Amniotic epithelial cell (primary cell): ENCODE measurements at places on chromosomes 16 and 17.

DNA sequence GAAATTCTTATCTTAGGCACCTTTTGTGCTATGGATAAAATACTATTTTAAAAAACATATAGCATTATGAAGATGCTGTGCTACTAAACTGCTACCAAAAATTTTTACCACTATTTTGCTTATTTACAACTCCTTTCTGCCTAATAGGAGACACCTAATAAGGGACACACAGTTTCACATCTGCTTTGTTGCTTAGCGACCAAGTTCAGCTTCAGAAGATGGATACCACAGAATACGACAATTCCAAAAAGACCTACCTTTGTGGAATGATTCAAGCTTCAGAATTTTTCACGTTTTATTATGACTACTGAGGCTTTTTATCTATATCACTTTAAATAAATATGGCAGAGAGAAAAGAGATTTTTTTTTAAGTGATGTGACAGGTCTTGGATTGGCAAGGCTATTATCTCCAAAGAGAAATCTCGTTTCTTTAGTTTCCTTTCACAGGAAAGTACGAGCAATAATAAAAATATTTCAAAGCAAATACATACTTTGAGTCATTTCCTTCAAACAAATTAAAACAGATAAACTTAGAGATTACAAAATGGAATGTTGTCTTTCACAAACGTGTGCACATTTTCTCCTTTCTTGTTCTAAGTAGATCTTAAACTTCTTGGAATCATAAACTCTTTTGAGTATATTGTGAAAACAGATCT lies 35.4 kb downstream of the SPAG9 start:
- peak; percentile 68 for DNase-seq

GRCh38 chr17:64004903-64005733 lies 7.0 kb downstream of the PRR29 start:
- DNase-seq: no peak

DNA sequence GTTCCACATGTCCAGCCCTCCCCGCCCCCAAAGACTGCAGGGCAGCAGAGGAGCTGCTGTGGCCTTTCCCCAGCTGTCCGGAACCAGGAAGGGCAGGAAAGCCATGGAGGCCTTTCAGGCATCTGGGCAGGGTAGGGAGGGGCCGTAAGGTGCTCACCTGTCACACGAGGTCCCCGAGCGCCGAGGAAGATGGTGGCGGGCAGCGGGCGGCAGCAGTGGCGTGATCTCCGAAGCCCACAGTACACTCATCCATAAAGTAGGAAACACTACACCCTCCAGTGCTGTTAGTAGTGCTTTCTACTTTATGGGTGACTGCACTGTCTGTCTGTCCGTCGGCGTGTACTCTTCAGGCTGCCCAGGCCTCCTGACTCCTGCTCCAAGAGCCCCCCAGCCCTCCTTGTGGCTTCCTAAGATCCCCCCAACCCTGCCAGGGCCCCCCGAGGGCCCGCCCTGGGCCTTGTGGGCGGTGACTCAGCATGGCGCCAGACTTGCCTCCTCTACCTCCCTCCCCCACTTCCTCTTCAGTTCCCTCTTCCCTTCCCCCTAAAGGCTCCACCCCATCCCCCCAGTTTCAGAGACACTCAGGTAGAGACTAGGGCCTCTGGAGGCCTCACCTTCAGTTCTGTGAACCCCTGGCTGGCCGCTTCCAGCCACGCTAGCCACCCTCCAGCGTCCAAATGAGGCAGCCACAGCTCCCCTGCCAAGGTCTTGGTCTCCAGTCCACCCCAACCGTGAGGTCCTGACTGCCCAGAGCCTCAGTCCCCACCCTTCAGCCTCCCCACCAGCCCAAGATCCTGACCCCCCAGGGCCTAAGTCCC lies 2.6 kb upstream of the TSPOAP1 start:
- DNase-seq: peak; percentile 32

DNA sequence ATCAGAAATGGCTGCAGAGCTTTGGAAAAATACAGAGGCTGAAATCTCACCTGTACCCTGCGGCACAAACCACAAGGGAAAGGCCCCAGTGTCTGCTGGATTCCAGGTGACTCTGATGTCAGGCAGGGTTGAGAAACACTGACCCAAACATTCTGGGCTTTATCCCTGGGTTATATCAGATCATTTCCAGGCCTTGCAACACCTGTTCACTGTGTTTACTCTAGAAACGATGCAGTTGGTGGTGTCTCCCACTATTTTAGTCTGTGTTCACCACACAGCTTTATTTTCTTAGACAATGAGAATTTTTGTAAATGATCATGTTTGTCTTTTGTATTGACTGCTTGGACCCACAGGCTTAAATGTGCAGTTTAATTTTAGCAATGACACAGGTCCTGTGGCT lies 151.5 kb upstream of the SDK2 start:
- no peak for DNase-seq

DNA sequence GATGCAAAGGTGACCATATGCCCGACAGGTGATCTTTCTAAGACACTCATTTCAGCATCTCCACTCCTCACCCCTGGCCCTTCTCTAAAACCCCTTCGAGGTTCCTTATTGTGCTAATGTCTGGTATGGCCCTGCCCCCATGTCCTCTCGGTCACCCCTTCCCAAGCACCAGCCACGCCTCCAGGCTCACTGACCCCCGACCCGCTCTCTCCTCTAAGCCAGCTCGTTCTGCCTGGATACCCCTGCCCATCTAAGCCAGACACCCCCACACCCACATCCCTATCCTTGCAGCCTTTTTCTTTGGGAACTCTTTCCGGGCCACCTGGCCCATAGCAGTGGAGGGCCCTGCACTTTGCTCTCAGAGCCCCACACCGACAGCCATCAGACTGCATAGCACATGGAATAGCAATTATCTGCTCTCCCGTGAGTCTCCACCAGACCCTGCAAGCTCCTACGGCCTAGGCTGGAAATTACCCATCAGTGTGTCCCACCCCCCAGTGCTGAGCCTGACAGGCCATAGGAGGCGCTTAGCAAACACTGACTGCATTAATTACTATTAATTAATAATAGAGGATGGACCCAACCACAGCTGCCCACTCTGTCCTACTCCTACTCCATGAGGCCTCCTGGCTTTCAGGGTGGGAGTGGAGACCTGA lies 176.7 kb downstream of the TMEM132E start:
- DNase-seq: no peak

DNA sequence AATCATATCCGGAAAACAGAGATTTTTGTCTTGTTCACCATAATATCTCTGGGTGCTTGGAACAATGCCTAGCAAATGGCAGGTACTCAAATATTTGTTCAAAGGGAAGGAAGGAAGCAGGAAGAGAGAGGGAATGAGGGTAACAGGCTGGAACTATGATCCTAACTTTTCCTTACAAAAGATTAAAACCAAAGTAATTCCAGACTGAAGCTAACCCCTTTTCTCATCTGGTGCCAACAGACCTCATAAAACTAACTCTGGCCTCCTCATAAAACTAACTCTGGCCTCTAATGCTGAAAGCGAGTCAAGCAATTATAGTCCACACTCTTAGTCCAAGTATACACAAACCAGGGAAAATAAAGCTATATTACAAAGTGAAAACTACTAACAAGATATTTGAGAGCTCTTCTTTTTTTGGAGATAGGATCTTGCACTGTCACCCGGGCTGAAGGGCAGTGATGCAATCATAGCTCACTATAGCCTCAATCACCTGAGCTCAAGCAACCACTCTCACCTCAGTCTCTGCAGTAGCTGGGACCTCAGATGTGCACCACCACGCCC lies 84.6 kb downstream of the KANSL1 start:
- DNase-seq: no peak

GRCh38 chr16:31869511-31870201 lies 4.0 kb upstream of the ZNF267 start:
- peak; percentile 40 for DNase-seq

DNA sequence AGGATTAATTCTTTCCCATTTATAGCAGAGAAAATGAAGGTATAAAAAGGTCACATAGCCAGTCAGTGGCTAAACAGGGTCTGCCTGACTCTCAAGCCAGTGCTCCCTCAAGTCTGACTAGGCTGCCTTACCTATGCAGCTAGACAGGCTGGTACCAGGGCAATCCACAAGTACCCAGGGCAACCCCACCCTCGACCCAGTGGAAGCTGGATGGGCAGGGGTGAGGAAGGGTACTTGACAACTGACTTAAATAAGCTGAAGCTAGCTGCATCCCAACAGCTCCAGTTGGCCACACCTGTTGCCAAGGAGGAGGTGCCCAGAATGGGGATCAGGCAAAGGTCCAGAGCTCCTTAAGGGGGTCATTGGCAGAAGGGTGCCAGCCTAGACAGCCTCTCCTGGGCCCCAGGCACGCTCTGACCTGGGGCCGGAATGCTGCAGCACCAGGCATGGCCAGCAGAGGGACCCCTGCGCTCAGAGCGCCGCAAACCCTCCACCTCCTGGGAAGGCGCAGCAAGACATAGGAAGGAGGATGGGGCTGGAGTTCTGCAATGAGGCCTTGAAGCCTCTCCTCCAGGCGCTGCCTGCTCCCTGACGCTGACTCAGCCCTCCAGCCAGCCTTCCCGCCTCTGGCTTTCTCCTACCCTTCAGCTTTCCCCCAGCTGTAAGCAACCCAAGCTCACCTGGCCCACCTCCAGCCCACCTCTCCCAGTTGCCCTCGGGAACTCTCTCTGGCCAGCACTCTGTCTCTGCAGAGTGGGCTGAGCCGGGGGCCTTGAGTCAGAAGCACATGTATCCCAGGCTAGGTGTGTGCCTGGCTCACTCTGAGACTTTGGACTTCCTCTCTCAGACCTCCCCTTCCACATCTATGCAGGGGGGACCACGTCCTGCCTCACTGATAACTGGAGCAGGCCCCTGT lies 28.8 kb downstream of the MPP2 start:
- peak; percentile 92 for DNase-seq

- DNase-seq: no peak
These were observed 5.0 kb upstream of the CACNG5 start for GRCh38 chr17:66829883-66830282.

DNA sequence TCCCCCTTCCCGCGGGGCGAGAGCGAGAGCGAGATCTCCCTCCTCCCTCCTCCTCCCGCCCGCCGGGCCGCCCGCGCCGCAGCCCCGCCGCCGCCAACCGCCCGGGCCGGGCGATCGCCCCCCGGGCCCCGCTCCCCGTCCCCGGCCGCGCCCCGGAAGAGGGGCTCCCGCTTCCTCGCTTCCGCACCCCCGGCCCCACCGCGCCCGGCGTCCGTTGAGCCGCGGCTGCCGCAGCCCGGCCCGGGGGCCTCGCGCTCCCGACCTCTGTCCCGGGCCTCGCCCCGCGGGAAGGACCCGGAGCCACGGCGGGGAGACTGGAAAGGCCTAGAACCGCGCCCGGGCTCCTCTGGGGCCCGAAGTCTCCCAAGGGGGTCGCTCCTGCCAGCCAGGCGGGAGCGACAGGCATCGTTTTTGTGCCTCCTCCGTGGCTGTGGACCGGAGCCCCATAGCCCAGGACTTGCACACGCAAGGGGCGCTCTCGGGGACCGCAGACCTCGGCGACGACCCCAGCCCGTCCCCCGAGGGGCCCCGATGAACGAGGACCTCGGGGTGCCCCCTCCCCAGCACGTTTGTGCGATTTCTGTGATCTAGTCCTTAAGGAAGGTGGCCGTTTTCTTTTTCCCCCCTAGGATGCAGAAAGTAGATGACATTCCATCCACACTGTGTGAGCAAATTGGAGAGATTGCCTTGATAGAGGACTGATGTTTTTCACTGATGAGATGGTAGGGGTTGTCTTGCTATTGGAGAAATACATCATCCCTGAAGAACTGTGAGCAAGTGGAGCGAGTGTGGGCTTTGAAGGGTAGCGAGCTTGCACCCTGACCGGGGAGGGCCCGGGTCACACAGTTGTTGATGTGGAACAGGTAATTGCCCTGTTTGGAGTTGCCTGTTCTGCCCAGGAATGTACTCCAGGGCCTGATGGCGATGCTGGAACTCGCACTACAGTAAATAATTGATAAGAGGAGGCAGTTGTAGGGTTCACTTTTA lies 611 bp downstream of the BANP start:
- no peak for DNase-seq
